ENCODE measurements at places on chromosomes 4 and X.

GRCh38 chr4:71259280-71259679, 79.5 kb upstream of the SLC4A4 start:
- H3K4me1 ChIP-seq, result peaks cover 4% of the 10 kb centered on the region
- H3K27me3 ChIP-seq, result no peaks in the 10 kb centered on the region
- DNase-seq, result no peak

GRCh38 chrX:46310815-46311497, 234.3 kb downstream of the ZNF674 start:
- H3K4me1 ChIP-seq, result no peaks in the 10 kb centered on the region
- no peak overlapping the region for H3K27ac ChIP-seq
- no peaks in the 10 kb centered on the region for H3K27me3 ChIP-seq
- DNase-seq, result no peak
- H3K4me3 ChIP-seq, result no peak overlapping the region
- no peaks in the 10 kb centered on the region for H3K36me3 ChIP-seq

GRCh38 chr4:89715631-89716030, 121.3 kb downstream of the SNCA start:
- no peaks in the 10 kb centered on the region for H3K4me1 ChIP-seq
- no peak overlapping the region for H3K4me3 ChIP-seq
- H3K27me3 ChIP-seq, result no peaks in the 10 kb centered on the region
- no peaks in the 10 kb centered on the region for H3K36me3 ChIP-seq
- no peak for DNase-seq

DNA sequence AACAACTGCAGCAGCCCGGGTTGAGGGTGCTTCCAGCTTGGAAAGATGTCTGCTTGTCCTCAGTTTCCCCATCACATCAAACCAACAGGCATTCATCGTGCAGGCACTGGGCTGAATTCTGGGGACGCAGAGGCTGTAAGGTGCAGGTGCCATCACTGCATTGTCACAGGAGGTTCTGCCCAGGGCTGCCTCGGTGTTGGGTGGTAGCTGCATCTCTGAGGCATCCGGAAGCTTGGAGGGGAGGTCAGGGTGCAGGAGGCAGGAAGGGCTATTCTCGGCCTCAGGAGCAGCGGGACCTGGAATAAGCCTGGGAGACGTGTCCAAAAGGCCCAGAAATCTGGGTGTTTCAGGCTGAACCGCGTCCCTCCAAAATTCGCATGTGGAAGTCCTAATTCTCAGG, 134.6 kb downstream of the HMX1 start:
- H3K27me3 ChIP-seq, result no peaks in the 10 kb centered on the region
- no peaks in the 10 kb centered on the region for H3K36me3 ChIP-seq
- no peaks in the 10 kb centered on the region for H3K4me1 ChIP-seq
- no peak for DNase-seq

DNA sequence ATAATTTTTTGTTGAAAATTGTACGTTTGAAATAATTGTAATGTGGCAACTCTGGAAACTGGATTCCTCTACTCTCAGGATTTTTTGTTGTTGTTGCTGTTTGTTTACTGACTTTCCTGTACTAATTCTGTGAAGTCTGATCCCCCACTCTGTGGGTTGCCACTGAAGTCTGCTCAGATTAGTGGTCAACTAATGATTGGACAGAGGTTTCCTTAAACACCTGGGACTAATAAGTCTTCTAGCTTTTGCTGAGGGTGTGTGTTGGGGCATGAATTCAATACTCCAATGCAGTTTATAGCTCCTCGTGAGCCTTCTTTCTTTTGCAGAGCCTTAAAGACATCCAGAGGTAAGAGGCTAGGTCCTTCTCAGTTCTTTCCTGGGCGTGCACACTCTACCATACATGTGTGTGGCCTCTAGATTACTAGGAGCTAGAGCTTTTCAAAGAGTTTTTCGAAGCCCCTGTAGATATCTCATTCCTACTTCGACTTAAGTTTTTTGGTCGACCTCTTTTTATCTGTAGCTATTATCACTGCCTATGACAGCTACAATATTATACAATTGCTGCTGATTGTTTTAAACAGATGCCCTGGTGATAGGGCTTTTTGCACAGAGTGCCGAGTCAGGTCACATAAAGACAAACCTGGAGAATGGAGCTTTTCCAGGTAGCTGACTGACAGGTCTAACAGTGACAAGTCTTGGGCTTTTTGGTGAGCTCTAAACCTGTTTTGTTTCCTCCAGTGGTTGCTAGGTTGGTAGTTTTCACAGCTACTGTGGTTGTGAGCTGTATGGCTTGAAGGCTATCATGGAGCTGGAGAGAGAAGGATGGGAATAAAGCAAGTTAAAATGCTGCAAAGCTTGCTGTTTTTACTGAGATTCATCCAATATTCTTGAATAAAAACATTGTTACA, 34.0 kb downstream of the BMP2K start:
- no peaks in the 10 kb centered on the region for H3K27me3 ChIP-seq
- H3K4me1 ChIP-seq, result no peaks in the 10 kb centered on the region
- H3K36me3 ChIP-seq, result no peaks in the 10 kb centered on the region
- H3K27ac ChIP-seq, result no peak overlapping the region
- no peak for DNase-seq
- H3K4me3 ChIP-seq, result no peak overlapping the region

DNA sequence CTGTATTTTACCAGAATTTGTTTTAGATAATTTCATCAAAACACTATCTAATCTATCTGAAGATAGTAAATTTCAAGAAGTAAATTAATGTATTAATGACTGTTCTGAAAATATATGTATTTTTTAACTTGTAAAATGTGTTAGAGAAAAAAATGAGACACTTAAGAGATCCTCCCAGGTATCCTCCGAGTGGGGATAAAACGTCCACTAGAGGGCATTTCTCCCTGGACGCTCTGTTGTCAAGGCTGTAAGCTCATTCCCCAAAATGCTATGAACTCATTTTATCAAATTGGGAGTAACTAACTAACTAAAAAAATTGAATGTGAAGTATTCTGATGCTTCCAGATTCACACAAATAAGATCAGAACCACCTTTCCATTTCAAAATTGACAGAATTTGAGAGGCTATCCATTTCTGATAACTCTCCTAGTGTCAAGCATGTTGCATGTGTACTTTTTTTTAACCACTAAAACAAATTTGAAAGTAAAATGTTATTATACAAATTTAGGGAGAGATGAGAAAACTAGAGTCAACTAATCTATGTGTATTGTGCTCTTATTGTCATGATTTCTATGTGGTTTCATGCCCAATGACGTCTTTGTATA, 337.3 kb upstream of the HS3ST1 start:
- H3K4me3 ChIP-seq, result no peak overlapping the region
- no peaks in the 10 kb centered on the region for H3K27me3 ChIP-seq
- DNase-seq, result no peak
- no peak overlapping the region for H3K27ac ChIP-seq

- H3K27ac ChIP-seq, result peak overlapping the region; percentile 52
- no peaks in the 10 kb centered on the region for H3K36me3 ChIP-seq
- H3K4me3 ChIP-seq, result peak overlapping the region; percentile 82
- no peak for DNase-seq
Measured at GRCh38 chr4:55397520-55398321, 2.0 kb downstream of the TMEM165 start.

GRCh38 chr4:54099748-54100574, at the start of gene GSX2:
TSS of gene GSX2 (plus strand) at chr4:54100163. CDS start at chr4:54100345, 182 bp downstream.
- no peak for DNase-seq
- no peaks in the 10 kb centered on the region for H3K36me3 ChIP-seq
- H3K4me3 ChIP-seq, result peak within 1 kb of the TSS; percentile 27
- no peak within 1 kb of the TSS for H3K27ac ChIP-seq
- peaks cover 25% of the 10 kb centered on the region for H3K4me1 ChIP-seq

DNA sequence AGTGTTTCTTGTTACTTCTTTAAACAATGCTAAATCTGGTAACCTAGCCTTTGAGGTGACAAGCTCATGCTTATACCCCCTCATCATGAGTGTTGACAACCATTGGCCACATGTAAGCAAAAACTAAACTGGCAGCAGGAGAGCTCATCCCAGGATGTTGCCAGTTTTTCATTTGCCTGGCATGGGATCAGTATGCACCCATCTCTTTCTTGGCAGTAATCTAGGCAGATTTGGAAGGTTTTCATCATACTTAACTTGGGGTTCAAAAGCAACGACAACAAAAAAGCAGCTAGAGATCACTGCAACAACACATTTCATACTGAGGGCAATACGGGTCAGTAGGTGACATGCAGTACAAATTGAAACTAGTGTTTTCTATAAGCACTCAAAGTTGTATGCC, 122.0 kb downstream of the PPA2 start:
- no peaks in the 10 kb centered on the region for H3K27me3 ChIP-seq
- DNase-seq, result no peak
- no peaks in the 10 kb centered on the region for H3K36me3 ChIP-seq
- no peak overlapping the region for H3K4me3 ChIP-seq
- H3K4me1 ChIP-seq, result no peaks in the 10 kb centered on the region
- H3K27ac ChIP-seq, result no peak overlapping the region

- no peaks in the 10 kb centered on the region for H3K36me3 ChIP-seq
- H3K27me3 ChIP-seq, result no peaks in the 10 kb centered on the region
- no peak overlapping the region for H3K4me3 ChIP-seq
- DNase-seq, result no peak
- H3K27ac ChIP-seq, result no peak overlapping the region
Measured at GRCh38 chr4:9845791-9846493, 64.5 kb downstream of the DRD5 start.

DNA sequence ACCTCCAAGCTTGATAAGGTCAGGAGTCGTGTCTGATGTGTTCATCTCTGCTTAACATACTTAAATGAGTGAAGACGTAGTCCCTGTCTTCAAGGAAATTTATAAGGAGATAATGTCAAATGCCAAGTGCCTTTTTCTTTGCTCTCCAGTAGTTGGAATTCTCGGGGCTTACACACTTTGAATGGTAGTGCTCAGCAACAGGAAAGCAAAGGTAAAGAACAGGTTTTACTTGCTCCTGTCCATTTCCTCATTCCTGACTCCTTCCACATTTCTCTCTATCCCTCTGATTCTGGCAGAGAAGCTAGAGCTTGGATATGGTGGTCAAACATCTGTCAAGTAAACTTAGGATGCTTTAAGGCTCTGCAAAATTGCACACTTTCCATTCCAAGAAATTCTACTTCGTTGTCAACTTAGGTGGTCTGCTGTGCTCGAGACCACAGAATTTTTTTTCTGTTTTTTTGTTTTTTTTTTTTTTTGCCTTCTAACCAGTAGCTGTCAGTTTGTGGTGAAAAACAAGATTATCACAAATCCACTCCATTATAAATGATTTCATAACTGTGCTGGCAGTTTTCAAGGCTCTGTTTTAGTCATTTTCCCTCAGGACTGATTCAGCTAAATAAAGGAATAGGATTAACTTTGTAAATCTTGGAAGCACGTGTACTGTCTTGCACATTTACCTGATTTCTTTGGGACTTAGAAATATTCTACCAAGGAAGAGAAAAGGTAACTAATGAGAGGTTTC, 180.8 kb upstream of the ANXA3 start:
- H3K27me3 ChIP-seq, result no peaks in the 10 kb centered on the region
- no peak overlapping the region for H3K4me3 ChIP-seq
- no peak for DNase-seq
- H3K27ac ChIP-seq, result no peak overlapping the region
- H3K36me3 ChIP-seq, result no peaks in the 10 kb centered on the region

- peaks cover 24% of the 10 kb centered on the region for H3K27me3 ChIP-seq
- peak; percentile 84 for DNase-seq
- peaks cover 12% of the 10 kb centered on the region for H3K36me3 ChIP-seq
Measured at GRCh38 chr4:108166038-108166437, 2.7 kb downstream of the LEF1 start.

DNA sequence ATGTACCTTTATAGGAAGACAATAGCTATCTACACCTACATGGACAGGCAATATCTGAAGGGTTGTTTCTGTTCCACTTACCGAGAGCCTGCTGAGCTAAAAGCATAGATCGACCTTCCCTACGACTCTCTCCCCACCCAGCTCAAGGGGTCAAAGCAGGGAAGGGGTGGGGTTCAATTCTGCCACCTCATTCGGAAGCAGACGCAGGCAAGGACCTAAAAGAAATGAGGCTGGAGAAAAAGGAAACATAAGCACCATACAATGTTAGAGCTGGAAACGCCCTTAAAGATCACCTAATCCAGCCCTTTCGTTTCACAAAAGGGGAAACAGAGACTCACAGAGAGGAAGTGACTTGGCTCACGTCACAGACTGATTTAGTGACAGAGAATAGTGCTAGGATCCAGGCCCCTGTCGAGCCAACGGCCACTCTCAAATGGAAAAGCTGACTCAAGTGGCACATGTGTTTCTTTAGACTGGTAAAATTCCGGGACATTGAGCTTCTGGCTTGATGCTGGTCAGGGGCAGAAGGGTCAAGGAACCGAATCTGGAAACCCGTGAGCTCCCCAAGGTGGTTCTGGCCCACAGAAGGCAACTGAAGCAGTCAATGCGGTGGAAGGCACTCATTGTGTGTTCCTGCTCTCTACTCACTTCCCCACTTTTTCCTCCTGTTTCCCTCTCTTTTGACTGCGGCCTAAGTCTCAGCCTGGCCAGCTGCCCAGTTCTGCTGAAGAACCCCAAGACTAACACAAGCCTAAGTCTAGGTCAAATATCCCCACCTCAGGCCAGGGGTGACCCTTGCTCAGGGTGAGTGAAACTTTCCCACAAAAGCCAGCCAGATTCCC, 7.5 kb downstream of the SEPTIN6 start:
- no peak for DNase-seq
- peak overlapping the region; percentile 98 for H3K27ac ChIP-seq
- H3K4me1 ChIP-seq, result peaks cover 91% of the 10 kb centered on the region

- no peaks in the 10 kb centered on the region for H3K36me3 ChIP-seq
- no peak overlapping the region for H3K27ac ChIP-seq
- DNase-seq, result no peak
- peaks cover 12% of the 10 kb centered on the region for H3K4me1 ChIP-seq
- H3K27me3 ChIP-seq, result peaks cover 36% of the 10 kb centered on the region
- H3K4me3 ChIP-seq, result peak overlapping the region; percentile 39
Measured at GRCh38 chr4:17780501-17781299, 721 bp downstream of the FAM184B start.

DNA sequence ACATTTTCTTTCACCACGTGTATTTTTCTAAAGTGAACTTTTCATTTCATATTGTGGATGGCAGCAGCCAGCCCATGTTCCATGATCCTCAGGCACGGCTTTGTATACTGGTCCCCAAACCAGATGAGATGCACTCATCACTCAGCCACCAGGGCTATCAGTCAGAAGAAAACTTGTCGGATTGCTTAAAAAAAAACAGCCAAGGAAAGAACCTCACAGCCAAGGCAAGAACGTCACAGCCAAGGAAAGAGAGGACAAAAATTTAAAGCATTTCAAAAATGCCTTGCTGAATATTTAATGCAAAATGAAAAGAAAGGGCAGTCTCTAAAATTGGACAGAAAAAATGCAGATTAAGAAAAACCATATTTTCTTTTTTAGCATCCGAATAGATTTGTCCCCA, 333.3 kb downstream of the PDGFC start:
- no peaks in the 10 kb centered on the region for H3K4me1 ChIP-seq
- H3K27ac ChIP-seq, result no peak overlapping the region
- no peaks in the 10 kb centered on the region for H3K36me3 ChIP-seq
- H3K27me3 ChIP-seq, result no peaks in the 10 kb centered on the region

DNA sequence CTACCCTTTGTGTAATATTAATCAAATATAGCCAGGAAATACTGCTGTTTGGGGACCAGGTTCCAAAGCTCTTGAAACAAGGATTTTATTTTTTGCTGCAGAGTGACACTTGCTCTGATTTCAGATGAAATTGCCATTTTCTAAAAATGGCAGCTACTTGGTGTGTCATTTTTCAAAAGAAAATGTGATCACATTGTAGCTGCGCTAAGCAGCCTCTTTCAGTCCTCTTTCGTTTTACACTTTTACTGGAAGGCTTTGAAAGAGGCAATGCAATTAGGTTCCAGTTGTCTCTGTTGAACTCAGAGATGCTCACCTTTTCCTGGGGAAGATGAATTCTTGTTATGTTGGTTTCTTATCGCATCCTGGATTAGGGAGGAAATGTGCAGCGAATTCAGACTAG, 85.1 kb downstream of the CT47B1 start:
- no peaks in the 10 kb centered on the region for H3K4me1 ChIP-seq
- H3K27ac ChIP-seq, result no peak overlapping the region
- no peaks in the 10 kb centered on the region for H3K36me3 ChIP-seq
